IMR-90 (cell line): ENCODE measurements at places on chromosomes 12 and 14.
A peak's percentile ranks its signal among the peaks of the same experiment; 100 is the strongest.

DNA sequence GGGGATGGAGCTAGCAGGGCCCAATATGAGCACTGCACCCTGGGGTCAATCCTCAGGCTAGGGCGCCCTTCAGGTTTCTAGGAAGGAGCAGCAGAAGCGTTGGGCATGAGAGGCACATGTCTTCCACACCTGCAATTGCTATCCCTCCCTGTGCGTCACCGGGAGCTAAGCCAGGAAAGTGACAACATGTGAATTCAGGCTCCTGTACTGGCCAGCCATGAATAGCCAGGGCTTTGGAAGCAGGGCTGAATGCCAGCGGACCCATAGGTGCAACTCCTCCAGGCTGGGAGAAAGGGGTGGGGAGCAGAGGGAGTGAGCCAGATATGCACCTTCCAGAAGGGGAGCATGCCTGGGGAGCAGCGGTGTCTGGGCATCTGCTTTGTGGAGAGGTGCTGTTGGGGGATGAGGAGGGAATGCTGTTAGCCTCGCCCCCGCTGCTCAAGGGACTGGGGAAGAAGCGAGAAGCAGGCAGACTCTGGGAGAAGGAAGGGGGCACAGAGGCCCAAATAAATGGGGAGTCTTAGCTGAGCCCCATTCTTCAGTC lies 6.1 kb downstream of the HOXC5 start:
- DNase-seq: no peak

GRCh38 chr14:63045234-63045611 lies at the start of gene KCNH5:
Gene KCNH5 (minus strand): TSS chr14:63045458. CDS start chr14:63045186, 272 bp downstream.
- DNase-seq: peak; percentile 46

GRCh38 chr12:122067966-122068365 lies 10.6 kb upstream of the MLXIP start:
- DNase-seq: peak; percentile 89

GRCh38 chr14:22417914-22418313 lies 171.1 kb downstream of the DAD1 start:
- no peak for DNase-seq

DNA sequence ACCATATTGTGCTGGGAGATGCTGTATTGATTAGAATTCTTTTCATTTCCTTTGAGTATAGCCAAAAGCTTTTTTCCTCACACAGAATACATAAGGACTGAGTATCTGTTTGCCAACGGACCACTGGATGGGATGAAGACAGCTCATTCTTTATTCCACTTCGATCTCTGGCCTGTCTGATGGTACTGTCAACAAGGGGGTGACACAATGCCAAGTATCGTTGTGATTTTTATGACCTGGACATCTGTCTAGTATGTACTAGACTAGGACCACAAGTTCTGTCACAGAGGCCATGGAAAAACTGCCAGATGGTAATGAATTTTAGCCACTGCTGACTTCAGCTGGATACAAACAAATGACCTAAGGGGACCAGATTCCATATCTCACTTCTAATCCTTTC lies 502.7 kb downstream of the SOX5 start:
- no peak for DNase-seq

DNA sequence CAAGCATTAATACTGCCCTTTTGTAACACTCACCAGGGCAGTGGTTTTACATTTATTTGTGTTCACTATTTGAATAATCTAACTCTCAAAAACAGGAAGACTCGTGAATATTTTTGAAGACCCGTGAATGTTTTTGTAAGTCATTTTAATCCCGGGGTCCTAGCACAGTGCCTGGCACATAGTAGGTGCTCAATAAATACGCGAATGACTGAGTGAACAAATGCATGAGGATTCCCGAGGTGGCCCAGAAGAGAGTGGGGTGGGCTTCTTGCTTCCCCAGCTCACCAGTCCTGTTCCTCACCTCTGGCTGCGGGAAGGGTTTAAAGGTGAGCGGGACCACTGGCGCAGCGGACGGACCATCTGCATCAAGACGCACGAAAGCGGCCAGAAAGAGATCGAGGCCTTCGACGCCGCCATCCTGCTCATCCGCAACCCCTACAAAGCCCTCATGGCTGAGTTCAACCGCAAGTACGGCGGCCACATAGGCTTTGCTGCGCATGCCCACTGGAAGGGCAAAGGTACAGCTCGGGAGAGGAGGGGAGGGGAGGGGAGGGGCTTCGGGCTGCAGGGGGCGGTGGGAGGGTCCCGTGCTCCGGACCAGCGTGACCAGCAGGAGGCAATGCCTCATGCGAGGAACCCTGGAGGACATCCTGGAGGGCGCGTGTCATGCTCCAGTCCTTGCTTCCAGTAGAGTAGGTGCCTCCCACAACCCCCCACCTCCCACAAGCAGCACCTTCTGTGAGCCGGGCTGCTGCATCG lies 98.9 kb downstream of the CMKLR1 start:
- no peak for DNase-seq

- no peak for DNase-seq
These were observed 708.8 kb downstream of the RERGL start for GRCh38 chr12:17381211-17381610.

GRCh38 chr12:76670776-76671175 lies 93.1 kb upstream of the ZDHHC17 start:
- DNase-seq: peak; percentile 80

DNA sequence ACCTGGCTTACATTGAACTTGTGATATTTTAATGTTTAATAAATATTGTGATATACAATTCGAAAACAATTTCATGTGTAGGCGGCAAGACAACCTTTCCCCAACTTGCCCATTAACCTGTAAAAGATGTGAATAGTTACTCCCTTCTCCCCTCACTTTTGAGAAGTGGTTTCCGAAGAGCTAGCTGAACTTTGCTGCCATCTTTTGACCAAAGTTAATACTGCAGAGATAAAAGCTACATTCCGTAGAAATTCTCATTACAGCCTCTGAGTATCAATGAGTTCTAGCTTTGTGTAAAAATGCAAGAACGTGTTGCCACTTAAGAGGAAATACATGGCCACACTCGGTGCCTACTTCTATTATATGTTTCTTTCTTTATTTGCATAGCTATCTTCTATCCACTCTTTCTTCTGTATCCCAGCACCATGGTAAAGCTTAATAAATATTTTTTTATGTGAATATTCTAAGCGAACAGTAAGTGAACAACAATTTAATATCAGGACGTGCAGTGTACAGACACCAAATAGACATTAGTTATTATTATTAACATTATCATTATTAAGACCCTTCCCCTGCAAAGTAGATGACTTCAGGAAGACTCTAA lies 105.1 kb upstream of the TMEM260 start:
- peak; percentile 41 for DNase-seq

- peak; percentile 0 for DNase-seq
These were observed 43.6 kb downstream of the PTPRR start for GRCh38 chr12:70876952-70877351.

DNA sequence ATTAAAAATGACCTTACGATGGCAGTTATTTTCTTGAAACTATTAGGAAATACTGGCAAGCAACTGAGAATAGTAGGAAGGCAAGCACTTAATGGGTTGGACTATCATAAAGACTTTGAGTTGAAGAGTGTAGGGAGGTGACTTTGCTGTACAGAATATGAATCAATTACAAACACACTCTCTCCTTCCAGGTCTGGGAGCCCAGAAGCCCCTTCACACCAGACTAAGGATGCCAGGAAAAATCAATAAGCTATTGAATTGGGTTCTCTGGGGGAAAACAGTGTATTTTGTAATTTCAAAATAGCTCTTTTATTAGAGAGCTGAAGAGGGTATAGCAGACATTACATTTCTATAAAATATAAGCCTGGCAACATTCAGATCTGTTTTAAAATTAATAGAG lies 736.4 kb downstream of the NOVA1 start:
- no peak for DNase-seq

DNA sequence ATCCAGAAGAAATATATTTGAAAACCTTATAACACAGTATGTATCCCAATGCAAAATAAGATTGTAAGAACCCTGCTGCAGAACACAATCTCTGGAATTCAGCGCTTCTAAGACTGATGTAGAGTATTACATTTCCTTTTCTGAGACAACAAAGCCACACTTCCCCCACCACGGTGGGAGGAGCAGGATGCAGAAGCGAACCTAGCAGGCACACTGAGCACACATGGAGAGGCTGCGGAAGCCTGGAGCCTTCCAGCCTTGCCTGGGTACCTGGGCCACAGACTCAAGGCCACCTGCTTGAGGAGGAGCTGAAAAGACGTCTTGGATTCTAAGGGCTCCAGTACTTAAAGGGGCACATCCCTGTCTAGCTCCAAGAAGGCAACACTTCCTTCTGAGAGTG lies 46.4 kb downstream of the TCHP start:
- peak; percentile 65 for DNase-seq

DNA sequence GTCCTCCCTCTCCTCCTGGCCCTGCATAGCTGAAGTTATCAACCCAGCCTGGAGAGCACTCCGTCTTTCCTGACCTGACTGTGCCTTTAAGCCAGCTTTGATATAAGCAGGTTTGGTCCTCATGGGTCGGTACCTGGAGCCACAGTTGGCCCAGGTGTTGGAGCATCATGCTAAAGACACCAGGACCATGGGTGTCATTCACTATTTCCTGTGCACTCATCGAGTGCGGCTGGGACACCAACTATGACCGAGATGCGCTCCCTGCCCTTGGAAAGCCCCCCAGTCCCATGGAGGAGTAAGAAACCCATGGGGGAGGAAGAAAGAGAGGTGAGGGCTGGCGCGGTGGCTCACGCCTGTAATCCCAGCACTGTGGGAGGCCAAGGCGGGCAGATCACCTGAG lies 78.9 kb upstream of the CCND2 start:
- no peak for DNase-seq

DNA sequence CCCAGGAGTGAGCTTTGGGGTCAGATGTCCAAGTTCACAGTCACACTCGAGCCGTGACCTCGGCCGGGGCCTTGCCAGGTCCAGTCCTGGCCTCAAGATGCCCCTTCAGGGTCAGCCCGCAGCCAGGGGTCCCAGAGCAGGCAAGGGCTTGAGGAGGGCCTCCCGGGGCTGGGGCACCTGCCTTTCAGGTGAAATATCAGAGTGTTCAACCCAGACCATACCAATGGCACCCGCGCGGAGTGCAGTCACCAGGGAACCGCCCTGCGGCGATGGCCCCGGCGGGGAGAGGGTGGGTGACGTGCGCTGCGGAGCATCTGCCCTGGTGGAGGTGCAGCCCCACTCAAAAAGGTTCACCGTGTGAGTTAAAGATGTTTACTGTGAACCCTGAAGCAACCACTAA lies 16.9 kb downstream of the LRCOL1 start:
- no peak for DNase-seq

DNA sequence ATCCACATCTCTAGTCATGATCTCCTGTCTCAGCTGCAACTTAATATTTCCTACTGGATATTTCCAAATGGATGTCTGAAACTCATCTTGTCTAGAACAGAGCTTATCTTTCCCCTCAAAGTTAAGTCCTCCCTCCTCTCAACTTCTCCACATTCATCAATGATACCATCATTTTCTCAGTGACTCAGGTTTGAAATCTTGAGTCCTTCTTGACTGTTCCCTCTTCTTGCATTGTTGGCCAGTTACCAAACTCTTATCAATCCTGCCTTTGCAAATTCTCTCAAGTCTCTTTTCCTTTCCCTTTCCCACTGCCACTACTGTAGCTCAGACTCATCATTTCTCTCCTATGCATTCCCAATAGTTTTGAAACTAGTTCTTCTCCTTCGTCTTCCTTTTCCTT lies 14.3 kb upstream of the CHURC1 start:
- DNase-seq: peak; percentile 22

DNA sequence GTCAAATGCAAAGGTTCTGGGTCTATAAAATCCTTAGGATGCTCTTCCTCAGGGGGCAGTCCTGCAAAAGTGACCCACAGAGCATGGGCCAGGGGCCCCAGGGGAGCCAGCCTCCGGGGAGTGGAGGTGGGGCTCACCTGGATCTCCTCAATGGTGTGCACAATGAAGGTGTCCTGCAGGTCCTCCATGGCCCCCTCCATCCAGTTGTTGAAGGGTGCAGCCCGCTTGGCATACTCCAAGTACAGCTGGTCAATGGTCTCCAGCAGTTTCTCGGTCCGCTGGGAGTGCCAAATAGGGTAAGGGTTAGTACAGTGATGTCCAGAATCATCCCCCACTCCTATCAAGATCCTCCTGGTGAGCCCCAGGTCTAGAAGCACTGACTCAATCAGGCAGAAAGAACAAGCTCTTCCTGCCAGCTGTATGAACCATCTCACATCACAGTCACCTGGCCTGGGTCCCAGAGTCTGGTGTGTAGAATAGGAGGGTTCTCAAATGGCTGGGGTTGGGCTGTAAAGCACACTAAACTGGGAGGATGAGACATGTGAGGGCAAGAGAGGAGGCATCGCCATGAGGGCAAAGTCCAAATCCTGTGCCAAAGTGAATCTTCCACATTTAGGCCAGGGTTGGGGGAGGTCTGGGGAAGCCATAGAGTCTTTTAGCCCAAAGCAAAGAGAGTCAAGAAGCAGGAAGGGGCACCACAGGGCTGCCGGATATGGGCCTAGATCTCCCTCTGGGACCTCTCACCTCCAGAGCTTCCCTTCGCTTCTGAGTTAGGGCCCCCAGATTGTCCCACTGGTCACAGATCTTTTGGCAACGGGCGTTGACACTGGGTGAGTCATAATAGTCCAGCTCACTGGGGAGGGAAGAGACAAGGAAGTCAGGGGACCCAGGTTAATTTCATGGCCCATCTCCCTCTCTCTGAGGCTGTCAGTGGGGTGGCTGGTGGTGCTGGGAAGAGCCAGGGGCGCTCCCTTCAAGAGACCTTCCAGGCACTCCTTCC lies 91.5 kb upstream of the ZFP36L1 start:
- peak; percentile 96 for DNase-seq

- peak; percentile 33 for DNase-seq
These were observed 49.9 kb downstream of the PPP2R5E start for GRCh38 chr14:63493246-63493645.

GRCh38 chr12:124363353-124363965 lies 68.6 kb downstream of the RFLNA start:
- DNase-seq: no peak

DNA sequence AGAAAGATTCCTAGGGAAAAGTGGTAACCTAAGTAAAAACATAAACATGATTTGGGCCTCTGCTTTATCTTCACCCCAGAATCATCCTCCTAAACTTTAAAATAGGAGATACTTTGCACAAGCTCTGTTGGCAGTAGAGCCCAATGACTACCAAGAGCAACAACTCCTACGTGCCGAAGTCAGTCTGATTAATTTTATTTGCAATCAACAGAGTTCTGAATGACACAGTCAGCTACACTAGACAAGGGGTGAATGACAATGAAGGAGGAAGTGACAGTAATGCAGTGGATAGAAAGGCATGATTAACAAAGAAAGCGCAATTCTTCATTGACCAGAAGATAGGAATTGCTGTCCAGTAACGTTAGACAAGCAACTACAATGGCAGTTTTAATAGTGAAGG lies 957.9 kb upstream of the USP15 start:
- DNase-seq: no peak

- DNase-seq: no peak
These were observed 381.4 kb downstream of the ETNK1 start for GRCh38 chr12:23006413-23006812.

- DNase-seq: no peak
These were observed 41.8 kb upstream of the PPP2R5C start for GRCh38 chr14:101719708-101720107.

- no peak for DNase-seq
These were observed 244.2 kb downstream of the DPF3 start for GRCh38 chr14:72649603-72650227.

GRCh38 chr12:132131229-132131628 lies 12.9 kb downstream of the DDX51 start:
- no peak for DNase-seq

- DNase-seq: peak; percentile 48
These were observed at the start of gene GPR162 for GRCh38 chr12:6821591-6822425. Gene GPR162 (plus strand): TSS chr12:6821821. CDS start chr12:6823899, 2,078 bp downstream.
